Endothelial cell of umbilical vein (primary cell): ENCODE measurements at places on chromosomes 1 and 21. TPM values are rescaled to one million over a fixed set of nuclear protein-coding genes. Genes with fewer than 3 reads are reported as not detected.

DNA sequence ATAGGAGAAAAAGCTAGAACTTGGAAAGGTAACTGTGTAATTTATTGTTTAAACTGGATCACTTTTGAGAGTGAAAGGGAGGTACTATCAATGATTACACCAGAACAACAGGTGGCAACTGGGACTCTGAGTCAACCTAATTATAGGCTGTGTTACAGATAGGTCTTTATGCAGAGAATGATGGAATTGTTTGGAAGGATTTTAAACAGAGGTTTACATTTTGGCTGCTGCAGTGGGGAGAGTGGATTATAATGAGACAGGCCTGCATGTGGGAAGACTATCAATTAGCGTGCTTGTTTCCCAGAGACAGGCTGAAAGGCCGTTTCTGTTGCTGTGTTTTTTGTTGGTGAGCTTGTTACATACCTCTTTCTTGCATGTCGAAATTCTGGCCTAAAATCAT is 432.9 kb downstream of the PLA2G4A start:
- no peaks in the 10 kb centered on the region for H3K4me1 ChIP-seq
- DNase-seq: no peak
- H3K27ac ChIP-seq: no peak overlapping the region
- no peaks in the 10 kb centered on the region for H3K36me3 ChIP-seq

DNA sequence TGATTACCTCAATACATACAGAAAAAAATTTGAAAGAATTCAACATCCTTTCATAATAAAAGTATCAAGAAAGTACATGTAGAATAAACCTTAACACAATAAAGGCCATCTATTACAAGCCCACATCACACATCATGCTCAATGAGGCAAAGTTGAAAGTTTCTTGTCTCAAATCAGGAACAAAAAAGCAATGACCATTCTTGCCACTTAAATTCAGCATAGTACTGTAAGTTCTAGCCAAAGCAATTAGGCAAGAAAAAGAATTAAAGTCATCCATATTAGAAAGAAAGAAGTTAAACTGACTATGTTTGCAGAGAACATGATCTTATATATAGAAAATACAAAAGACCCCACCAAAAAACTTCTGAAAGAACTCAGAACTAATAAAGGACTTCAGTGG is 44.5 kb downstream of the KCNT2 start:
- no peaks in the 10 kb centered on the region for H3K27me3 ChIP-seq
- DNase-seq: no peak
- H3K27ac ChIP-seq: no peak overlapping the region

DNA sequence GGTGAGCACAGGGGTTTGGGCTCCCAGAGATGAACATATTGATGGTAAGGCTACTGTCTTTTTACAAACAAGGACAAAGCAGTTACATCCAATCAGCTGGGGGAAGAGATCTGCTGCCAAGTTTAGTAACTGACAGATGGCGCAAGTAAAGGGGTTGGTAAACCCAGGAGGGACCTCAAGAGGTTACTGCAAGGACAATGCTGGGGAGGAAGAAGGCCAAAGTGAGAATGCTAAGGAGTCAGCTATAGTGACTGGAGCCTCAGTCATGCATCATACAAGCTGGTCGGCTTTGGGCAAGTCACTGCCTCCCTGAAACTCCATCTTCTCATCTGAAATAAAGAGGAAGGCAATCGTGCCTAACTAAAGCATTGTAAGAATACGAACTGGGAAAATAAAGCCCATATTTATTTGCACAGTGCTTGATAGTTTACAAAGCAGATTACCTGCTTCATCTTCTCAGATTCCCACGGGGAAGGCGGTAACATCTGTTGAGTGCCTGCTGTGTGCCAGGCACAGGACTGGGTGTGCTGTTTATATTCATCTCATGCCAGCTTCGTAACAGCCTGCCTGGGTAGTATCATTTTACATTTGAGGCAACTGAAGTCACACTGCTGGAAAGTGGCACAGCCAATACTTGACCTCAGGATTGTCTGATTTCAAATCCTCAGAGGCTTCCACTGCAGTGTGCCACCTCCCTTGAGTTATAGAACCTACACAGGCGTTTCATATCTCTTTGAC is 114.8 kb downstream of the BEND5 start:
- H3K36me3 ChIP-seq: no peaks in the 10 kb centered on the region
- H3K4me3 ChIP-seq: no peak overlapping the region
- H3K27me3 ChIP-seq: no peaks in the 10 kb centered on the region
- no peaks in the 10 kb centered on the region for H3K4me1 ChIP-seq

The ENO1 gene
- total RNA-seq: 1,530 and 1,593 TPM in 2 replicates

DNA sequence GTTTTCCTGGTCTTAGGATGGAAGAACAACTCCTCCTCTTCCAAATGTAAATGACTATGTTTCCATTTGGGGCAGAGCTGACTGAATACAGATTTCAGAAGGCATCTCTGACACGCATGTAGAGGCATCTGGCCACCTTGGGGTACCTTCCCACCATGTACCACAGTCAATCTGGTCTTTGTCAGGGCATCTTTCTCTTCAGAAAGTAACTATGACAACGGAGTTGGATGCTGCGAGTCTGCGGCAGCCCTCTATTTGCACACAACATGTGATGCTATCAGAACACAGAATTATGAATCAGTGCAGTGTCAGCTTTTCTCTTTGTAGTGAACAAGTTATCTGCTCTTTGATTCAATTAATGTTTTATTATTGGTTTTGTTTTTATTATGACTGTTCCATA is 94.7 kb downstream of the TSEN15 start:
- no peak overlapping the region for H3K27ac ChIP-seq
- peaks cover 2% of the 10 kb centered on the region for H3K4me1 ChIP-seq
- H3K4me3 ChIP-seq: no peak overlapping the region
- H3K36me3 ChIP-seq: no peaks in the 10 kb centered on the region
- DNase-seq: no peak
- H3K27me3 ChIP-seq: peaks cover 14% of the 10 kb centered on the region

The TCEA3 gene
- total RNA-seq: 3.4 and 3.7 TPM in 2 replicates

DNA sequence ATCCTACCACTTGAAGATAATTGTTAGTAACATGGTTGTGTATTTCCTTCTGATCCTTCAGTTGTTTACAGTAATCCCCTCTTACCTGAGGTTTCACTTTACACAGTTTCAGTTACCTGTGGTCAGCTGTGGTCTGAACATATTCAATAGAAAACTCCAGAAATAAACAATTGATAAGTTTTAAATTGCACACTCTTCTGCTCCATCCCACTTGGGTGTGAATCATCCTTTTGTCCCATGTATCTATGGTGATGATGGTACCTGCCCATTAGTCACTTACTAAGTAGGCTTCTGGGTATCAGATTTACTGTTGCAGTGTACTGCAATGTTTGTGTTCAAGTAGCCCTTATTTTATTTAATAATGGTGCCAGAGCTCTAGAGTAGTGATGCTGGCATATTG is 62.5 kb downstream of the OSBPL9 start:
- no peak for DNase-seq
- H3K4me3 ChIP-seq: no peak overlapping the region
- H3K4me1 ChIP-seq: no peaks in the 10 kb centered on the region
- no peaks in the 10 kb centered on the region for H3K27me3 ChIP-seq
- H3K27ac ChIP-seq: no peak overlapping the region

- peaks cover 23% of the 10 kb centered on the region for H3K27me3 ChIP-seq
- H3K4me3 ChIP-seq: no peak overlapping the region
- no peak for DNase-seq
- no peaks in the 10 kb centered on the region for H3K36me3 ChIP-seq
- no peak overlapping the region for H3K27ac ChIP-seq
Observed at GRCh38 chr1:205049479-205049878, 6.5 kb downstream of the CNTN2 start.

- no peaks in the 10 kb centered on the region for H3K27me3 ChIP-seq
- H3K4me1 ChIP-seq: peaks cover 2% of the 10 kb centered on the region
- peak; percentile 69 for DNase-seq
Observed at GRCh38 chr1:78839704-78840277, 166.7 kb downstream of the ADGRL4 start.

GRCh38 chr21:30391492-30392025 is 4.3 kb upstream of the KRTAP13-1 start:
- no peaks in the 10 kb centered on the region for H3K27me3 ChIP-seq
- H3K36me3 ChIP-seq: no peaks in the 10 kb centered on the region
- no peak overlapping the region for H3K27ac ChIP-seq

- no peaks in the 10 kb centered on the region for H3K36me3 ChIP-seq
- no peaks in the 10 kb centered on the region for H3K4me1 ChIP-seq
- DNase-seq: no peak
- no peak overlapping the region for H3K4me3 ChIP-seq
Observed at GRCh38 chr1:219492717-219493116, 120.2 kb downstream of the ZC3H11B start.

The UFC1 gene
- total RNA-seq: 102 and 110 TPM in 2 replicates

The B3GALT6 gene
- total RNA-seq: 24.4 and 24.6 TPM in 2 replicates

The ABCA4 gene
- total RNA-seq: 4.9 and 5.0 TPM in 2 replicates

DNA sequence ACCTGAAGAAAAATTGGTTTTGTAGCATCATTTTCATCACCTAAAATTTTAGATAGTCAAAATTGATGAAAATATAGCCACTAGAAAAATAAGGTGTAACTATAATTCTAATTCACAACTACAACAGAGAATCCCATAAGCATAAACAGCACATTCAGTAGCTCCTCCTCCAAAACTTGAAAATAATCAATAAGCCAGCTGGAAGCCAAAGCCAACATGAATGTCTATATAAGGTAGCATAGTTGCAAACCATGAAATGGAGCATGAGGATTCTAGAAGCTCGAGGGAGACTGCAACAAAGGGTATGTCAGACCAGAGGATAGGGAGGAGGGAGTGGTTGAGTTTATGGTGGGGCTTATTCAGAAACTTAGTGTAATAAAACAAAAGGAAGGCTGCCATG is 22.4 kb downstream of the ACBD3 start:
- no peaks in the 10 kb centered on the region for H3K4me1 ChIP-seq
- H3K27me3 ChIP-seq: no peaks in the 10 kb centered on the region
- no peak for DNase-seq
- no peak overlapping the region for H3K27ac ChIP-seq
- H3K36me3 ChIP-seq: peaks cover 3% of the 10 kb centered on the region

DNA sequence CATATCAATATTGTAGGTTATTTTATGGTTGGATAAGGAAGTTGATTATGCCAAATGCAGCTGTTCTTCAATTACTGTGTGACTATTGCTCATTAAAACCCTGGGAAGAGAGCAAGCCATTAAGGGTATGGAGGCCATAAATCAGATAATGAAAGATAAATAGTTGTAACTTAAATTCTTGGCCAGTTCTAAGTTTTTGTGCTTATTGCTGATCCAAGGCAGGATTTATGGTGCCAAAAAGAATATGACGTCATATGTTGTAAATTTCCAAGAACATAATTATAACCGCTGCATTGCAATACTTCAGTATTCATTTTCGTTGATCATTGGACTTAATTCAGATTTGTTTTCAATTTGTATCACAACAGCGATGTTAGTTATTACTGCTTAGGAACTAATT is 211.6 kb downstream of the LRRC40 start:
- no peak overlapping the region for H3K27ac ChIP-seq
- DNase-seq: peak; percentile 23
- H3K36me3 ChIP-seq: no peaks in the 10 kb centered on the region
- H3K27me3 ChIP-seq: no peaks in the 10 kb centered on the region
- no peak overlapping the region for H3K4me3 ChIP-seq
- H3K4me1 ChIP-seq: peaks cover 9% of the 10 kb centered on the region

The SAMD11 gene
- not detected in 2 replicates for total RNA-seq

The SELENBP1 gene
- total RNA-seq: 12.4 and 18.0 TPM in 2 replicates

The RPAP2 gene
- total RNA-seq: 23.5 and 24.9 TPM in 2 replicates
